ENCODE measurements at places on chromosomes 11 and 22. TPM values are rescaled to one million over a fixed set of nuclear protein-coding genes. Genes with fewer than 3 reads are reported as not detected.

Gene KRTAP5-7
- not detected for total RNA-seq

Gene APOA1
- 0.90 TPM for total RNA-seq

Gene MAP6
- 6.6 TPM for total RNA-seq

Gene TOP3B
- 22.5 TPM for total RNA-seq

Gene FAU
- 621 TPM for total RNA-seq

Gene RIMBP3B
- total RNA-seq, result 0.32 TPM

Gene VPREB3
- not detected for total RNA-seq

Gene SHANK2
- total RNA-seq, result 33.2 TPM

Gene C1QTNF4
- 1.3 TPM for total RNA-seq

Gene TIMP3
- 308 TPM for total RNA-seq
